ENCODE measurements at places on chromosomes 2 and 18. TPM values are rescaled to one million over a fixed set of nuclear protein-coding genes. Genes with fewer than 3 reads are reported as not detected.

SLC19A3 gene
- 1.0 TPM for total RNA-seq

PRKAG3 gene
- total RNA-seq = 0.40 TPM

KIF1A gene
- total RNA-seq = 2.7 TPM

CROCC2 gene
- not detected for total RNA-seq

LBX2 gene
- total RNA-seq = 0.64 TPM

APLF gene
- total RNA-seq = 2.6 TPM

MRO gene
- total RNA-seq = not detected

DPYSL5 gene
- not detected for total RNA-seq

SERPINB12 gene
- total RNA-seq = not detected

IL37 gene
- total RNA-seq = not detected

Measured in epithelial cell of alveolus of lung (primary cell).